ENCODE measurements at places on chromosomes 13 and 19.

GRCh38 chr13:22903925-22904324 is 276.9 kb upstream of the SGCG start:
- DNase-seq, result no peak

DNA sequence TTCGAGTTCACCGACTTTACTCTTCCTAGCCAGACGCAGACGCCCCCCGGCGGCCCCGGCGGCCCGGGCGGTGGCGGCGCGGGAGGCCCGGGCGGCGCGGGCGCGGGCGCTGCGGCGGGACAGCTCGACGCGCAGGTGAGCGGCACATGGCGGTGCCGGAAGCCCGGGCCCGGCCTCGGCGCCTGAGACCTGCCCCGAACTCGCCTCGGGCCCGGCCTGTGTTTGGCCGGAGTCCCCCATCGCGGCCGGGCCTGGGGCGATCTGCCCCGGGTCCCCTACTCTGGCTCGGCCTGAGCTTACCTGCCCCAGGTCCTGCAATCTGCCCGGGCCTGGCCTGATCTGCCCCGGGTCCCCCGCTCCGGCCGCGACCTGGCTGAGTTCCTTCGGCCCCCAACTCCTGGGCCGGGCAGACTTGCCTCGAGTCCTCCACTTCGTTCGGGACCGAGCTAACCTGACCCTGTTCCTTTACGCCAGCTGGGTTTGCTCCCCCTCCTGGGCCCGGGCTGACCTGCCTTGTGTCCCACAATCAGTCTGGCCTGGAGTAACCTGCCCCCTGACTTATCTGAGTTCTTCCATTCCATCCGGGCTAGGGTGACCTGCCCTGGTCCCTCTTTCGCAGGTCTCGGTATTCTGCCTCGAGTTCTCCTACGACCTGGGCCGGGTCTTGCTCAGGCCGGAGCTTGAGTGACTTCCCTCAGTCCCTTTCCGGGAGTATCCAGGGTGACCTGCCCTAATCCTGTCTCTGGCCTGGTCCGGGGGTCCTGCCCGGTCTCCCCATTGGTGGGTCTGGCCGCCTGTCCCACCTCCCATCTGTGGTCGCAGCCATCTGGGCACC is 764 bp downstream of the UPF1 start:
- DNase-seq, result peak; percentile 25

GRCh38 chr13:38372820-38373383 is 23.3 kb downstream of the UFM1 start:
- DNase-seq, result no peak

DNA sequence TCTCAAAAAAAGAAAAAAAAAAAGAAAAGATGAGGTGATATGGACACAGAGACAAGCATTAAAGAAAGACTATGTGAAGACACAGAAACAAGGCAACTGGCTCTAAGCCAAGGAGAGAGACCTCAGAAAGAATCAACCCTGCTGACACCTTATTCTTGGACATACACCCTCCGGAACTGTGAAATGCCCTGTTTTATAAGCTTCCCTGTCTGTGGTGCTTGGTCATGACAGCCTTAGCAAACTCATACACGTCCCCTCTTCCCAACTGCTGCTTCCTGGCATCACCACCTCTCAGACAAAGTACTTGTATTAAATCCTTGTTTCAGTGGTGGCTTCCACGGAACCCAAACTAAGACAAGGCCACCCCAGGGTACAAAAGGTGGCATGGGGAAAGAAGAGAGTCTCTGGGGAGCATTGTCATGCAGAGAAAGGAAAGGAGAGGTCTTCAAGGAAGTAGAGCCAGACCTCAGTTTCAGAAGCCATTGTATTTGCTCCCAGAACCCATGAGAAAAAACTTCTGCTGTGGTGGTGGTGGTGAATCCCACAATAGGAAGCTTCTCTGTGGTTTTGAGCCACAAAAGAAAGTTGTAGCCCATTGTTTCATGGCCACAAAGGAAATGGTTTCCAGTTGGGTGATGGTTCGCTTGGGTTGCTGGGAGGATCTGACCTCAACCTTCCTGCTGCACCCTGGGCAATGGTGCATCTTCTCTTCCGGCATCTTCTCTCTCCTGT is 16.3 kb upstream of the TSPAN16 start:
- no peak for DNase-seq

DNA sequence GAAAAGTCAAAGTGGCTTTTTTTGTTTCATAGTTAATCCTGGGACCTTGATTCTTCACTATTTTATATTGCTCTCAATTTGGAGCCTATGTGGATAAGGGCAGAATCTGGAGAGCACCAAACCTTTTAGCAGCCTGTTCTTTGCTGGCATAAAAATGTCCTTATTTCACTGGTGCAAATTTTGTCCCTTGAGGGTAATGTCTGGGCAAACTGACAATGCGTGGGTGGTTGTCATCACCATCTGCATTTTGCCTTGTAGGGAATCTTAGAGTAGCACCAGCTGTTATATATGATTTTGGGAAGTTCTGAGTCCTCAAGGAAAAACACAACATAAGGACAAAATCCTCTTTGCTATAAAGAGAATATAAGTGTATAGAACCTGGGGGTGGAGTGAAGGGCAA is 336.9 kb upstream of the HTR2A start:
- DNase-seq, result no peak
